NCI-H1694 treated with DMSO at 0.1 percent for 48 hours (cell line): ENCODE measurements at places on chromosomes 4 and X.

DNA sequence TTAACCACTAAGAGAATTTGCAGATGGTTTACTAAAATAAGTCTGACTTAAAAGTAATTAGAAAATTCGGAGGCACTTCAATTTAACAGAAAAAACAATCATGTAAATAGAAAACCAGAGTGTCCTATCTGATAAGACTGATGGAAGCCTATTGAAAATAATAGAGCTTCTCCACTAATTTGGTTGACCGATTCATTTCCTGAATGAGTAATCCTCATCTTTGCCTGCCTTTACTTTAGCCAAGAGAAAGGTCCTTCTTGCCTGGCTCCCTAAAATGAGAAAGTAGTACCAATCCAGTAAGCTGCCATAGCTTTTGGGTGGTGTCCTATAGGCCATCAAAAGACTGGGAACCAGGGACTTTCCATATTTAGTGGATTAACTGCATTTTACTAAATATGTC, 48.4 kb downstream of the KCNIP4 start:
- no peak for DNase-seq

DNA sequence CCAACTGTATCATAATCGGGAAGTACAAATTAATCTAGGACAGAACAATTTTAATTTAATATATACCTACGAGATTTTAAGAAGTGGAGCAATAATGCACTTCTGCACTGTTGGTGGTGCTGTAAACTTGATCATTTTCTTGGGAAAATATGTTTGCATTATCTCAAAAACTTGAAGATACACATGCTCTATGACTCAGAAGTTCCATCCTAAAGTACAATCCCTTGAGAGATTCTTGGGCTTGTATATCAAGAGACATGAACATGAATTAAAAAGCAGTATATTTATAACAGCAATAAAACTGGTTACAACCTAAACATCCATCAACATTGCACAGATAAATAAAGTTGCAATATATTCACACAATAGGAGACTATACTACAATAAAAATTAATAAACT, 168.8 kb downstream of the CLCN4 start:
- DNase-seq = no peak

DNA sequence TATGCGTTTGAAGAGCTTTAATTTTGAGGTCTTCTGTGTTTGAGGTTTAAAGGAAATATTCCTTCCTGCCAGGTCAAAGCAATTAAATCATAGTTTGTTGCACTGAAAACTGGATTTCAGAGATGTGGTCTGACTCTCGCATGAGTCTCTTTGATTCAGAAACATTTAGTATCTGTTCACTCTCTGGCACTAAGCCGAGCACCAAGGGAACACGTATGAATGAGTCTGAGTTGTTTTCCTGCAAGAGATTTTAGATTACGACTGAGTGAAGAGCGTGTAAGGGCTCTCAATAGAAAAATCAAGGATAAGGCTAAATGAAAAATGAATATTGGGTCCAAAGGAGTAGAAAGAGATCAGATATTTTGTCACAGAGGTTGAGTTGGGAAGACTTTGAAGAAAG, 875.4 kb upstream of the PRKX start:
- DNase-seq = no peak

- no peak for DNase-seq
Observed at GRCh38 chr4:91734682-91735081, 569.1 kb upstream of the GRID2 start.

DNA sequence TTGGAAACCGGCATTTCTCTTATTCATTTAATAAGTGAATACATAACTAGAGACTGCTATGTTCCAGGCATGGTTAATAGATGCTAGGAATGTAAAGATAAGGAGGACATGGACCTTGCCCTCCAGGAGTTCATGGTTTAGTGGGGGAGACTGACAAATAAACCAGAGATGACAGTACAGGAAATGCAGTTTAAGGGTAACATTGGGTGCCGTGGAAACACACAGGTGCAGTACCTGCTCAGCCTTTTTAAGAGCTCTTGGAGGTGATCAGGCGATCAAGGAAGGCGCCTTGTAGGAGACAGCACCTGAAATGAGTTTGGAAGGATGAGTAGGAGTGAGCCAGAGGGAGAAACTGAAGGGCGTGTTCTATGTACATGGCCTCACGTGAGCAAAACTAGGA, 145.8 kb downstream of the AASDH start:
- no peak for DNase-seq

GRCh38 chr4:38769857-38770256, 12.9 kb downstream of the TLR10 start:
- DNase-seq = no peak

GRCh38 chr4:41129936-41130440, 84.4 kb downstream of the APBB2 start:
- no peak for DNase-seq

DNA sequence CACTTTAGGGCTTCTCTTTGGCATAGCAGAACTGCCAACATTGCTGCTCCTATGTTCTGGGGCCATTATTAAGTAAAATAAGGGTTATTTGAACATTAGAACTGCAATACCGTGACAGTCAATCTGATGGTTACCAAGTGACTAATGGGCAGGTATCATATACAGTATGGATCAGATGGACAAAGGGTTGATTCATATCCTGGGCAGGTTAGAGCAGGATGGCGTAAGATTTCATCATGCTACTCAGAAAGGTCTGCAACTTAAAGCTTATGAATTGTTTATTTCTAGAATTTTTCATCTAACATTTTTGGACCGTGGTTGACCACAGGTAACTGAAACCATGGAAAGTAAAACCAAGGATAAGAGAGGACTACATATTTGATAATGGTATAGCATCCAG, 40.9 kb downstream of the BRCC3 start:
- DNase-seq = no peak

DNA sequence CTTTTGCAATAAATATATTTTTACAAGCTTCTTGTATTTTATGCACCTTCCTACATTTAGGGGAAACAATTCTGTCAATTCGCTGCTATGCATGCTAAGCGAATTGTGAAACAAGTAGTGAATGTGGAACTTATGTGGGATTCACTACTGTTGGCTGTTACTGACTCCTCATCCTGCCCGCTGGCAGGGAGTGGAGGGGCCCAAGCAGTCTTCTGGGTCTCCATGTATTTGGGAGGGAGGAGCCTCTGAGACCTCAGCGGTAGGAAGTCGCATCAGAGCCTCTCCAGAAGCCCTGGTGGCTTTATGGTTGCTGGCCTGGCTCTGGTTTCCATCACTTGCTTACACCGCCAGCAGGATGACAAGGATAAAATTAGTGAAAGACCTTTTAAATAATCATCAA, 3.7 kb upstream of the SETD7 start:
- no peak for DNase-seq

DNA sequence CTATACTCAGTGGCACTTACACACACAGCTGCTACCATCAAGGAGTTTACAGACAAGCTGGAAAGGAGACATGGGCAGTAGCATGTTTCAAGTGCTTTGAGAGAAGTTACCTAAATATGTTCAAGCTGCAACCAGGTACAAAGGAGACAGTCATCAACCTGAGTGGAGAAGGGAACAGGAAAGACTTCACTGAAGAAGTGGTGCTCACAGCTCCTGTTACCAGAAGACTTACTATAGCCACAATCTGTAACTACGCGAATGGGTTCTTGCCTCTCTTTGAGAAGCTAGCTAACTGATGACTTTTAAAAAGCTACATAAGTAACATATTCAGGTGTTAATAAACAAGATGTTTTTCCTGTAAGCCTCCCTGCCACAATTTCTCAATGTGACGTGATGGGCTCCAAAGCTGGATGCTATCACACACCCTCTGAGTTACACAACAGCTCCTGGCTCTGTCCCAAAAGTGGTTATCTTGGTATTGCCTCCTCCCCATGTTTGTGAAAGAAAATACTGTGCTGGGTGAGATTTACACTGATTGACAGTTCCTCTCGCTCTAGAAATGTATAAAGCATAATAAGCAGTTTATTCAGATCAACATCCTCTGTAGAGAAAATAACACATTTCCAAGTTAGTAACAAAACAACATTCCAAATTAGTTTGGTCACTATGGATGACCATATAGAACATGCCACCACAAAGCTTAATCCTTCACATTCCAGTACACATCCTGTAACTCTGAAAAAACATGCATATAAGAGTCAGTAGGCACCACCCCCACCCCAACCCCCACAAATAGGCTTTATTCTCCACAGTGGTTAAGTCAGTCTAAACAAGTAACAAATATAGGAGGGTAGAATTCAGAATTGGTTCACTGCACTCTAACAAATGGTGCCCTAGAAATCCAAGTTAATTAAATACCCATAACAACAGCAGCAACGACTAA, 81.8 kb downstream of the FRYL start:
- no peak for DNase-seq

DNA sequence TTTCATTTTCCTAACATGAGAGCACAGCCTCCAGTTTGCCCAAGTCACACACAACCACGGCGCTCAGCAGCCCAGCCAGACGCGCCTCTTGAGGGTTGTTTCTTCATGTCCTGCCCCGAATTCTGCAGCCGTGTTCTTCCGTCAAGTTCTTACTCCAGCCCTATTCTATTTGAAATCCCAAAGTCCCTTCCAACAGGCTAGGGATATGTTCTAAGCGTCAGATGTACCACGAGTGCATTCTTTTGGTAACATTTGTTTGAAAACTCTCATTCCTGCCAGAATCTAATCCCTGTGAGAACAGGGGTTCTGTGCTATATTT, 23.1 kb downstream of the ACSL1 start:
- DNase-seq = no peak

DNA sequence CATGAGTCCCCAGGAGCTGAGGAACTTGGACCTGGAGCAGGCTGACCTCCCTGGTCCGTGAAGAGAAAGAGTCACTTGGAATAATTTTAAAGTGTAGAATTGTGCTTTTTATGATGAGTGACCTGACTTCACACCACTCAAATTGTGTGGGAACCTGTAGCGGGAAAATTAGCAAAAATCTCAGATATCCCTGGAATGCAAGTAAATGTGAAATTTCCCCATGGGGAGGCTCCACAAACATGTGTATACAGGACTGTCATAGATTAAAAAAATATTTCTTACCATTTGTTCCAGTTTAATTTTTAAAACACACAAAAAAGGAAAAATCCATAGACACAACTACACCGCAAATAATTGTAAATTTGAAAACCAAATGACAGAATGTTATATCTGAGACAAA, 1079.6 kb upstream of the PABPC4L start:
- DNase-seq = no peak

DNA sequence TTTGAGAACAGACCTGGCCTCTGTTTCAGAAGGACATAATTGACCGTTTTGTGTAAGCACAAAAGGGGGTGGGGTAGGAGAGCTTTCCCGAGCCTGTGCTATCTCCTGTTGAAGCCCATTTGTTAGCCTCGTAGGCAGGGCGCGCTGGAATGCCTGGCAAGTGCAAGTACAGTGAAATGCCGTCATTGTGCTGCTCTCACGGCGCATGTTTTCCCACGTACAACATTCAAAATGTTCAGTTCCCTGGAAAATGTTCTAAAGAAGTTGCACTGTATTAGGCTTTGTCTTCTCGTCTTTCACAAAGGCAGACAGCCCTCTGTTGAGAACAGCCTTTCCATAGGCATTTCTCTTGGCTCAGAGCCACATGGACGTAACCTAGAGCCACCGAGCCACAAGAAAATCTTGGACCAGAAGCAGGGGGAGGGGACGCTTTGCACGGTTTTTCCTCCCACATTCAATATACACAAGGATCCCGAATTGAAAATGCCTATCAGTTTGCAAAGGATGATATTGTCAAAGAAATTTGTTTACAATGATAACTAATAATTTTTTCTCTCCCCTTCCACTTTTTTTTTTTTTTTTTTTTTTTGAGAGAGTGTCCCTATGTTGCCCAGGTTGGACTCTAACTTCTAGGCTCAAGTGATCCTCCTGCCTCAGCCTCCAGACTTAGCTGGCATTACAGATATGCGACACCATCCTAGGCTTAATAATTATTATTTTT, 54.6 kb upstream of the RAPGEF2 start:
- DNase-seq = no peak

- no peak for DNase-seq
Observed at GRCh38 chr4:14952352-14952751, 49.9 kb upstream of the CPEB2 start.

DNA sequence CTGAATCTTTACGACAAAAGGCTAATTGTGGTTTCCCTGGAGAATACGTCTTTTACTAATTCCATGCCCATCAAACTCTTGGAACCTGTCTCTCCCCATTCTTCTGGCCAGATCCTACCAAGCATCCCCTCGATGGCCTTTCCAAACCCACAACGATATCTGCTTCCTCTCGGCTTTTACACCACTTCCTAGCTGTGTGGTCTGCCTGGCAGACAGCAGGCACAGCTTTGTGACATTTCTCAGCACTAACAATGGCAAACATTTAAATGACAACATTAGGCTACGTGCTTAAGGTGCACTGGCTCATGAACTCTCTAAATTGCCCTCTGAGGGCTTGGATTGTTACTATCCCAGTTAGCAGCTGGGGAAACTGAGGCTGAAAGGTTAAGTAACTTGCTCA, 141.0 kb downstream of the NSUN7 start:
- no peak for DNase-seq

GRCh38 chr4:147160908-147161513, 215.3 kb upstream of the TTC29 start:
- DNase-seq = peak; percentile 18

DNA sequence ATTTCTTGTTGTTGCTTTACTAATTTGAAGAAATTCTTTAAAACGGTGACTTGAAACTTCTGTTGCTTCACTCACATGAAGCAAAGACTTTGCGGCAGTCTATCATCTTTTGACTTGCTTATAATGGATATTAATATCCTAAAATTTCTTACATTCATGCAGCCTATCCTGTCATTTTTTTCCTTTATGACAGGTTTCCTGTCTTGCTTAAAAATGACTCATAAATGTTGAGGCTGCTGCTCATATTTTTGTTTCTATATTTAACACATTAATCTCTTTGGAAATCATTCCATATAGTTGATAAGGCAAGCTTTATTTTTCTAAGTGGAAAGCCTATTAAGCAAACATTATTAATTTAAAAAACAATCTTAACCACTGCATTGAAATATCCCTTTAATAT, 176.6 kb upstream of the GALNTL6 start:
- DNase-seq = no peak

GRCh38 chr4:103415801-103416200, 217.7 kb upstream of the CENPE start:
- no peak for DNase-seq

GRCh38 chr4:120096508-120097297, 30.1 kb upstream of the MAD2L1 start:
- DNase-seq = no peak
